Left cardiac atrium (tissue), 4 donors: ENCODE measurements at places on chromosomes 1 and 21. TPM values are rescaled to one million over a fixed set of nuclear protein-coding genes. Genes with fewer than 3 reads are reported as not detected.

DNA sequence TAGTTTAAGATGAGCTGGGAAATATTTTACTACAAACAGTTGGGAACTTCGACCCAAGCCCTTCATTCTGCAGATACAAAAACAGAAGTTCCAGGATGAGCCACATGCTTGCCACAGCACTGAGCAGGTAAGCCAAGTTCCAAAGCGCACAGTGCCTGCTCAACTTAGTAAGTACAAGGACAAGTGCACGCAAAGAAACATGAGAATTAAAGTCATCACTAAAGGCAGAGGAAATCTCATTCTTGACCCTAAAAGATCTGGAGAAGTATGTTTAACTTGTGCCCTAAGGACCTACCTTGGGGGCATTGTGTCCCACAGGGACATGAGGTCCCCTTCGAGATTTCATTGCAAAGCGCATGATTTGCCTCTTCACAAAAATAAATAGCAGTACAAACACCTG lies 1.2 kb upstream of the UBAP2L start:
- DNase-seq = no peak

GRCh38 chr1:1630191-1630964 lies 1.6 kb upstream of the MMP23B start:
- DNase-seq = peak; percentile 83

- no peak for DNase-seq
Measured at GRCh38 chr1:32767641-32768040, 49.5 kb downstream of the YARS1 start.

- DNase-seq = no peak
Measured at GRCh38 chr1:22676916-22677583, 24.0 kb downstream of the C1QB start.

GRCh38 chr1:33346927-33347649 lies 26.2 kb upstream of the A3GALT2 start:
- peak; percentile 81 for DNase-seq

GJB5 gene
- total RNA-seq = not detected

GRCh38 chr1:217524787-217525520 lies 105.9 kb downstream of the GPATCH2 start:
- no peak for DNase-seq

DNA sequence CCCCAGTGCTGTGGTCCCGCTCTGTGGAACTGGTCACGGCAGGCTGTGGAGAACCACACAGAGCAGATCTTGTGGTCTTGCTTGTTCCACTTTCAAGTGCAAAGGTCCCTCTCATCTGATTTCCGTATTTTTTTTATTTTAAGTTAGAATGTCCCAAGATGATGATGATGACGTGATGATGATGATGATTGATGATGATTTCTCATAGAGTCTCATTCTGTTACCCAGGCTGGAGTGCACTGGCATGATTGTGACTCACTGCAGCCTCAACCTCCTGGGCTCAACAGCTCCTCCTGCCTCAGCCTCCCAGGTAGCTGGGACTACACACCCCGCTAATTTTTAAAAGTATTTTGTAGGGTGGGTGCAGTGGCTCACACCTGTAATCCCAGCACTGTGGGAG lies 12.2 kb downstream of the EVA1C start:
- DNase-seq = no peak

- no peak for DNase-seq
Measured at GRCh38 chr1:209154912-209155311, 428.6 kb upstream of the CAMK1G start.

GRCh38 chr1:55542901-55543504 lies 327.8 kb upstream of the USP24 start:
- no peak for DNase-seq

DNA sequence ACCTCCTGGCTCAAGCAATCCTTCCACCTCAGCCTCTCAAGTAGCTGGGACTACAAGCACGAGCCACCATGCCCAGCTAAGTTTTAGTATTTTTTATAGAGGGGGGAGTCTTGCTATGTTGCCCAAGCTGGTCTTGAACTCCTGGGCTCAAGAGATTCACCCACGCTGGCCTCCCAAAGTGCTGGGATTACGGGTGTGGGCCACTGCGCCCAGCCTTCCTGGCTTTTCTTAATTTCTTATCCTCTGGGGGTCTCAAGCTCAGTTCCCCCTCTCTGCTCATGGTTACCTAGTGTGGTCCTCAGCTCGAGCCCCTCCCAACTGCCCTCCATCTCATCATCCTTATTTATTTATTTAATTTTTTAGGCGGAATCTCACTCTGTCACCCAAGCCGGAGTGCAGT lies 2.9 kb upstream of the RPL22 start:
- no peak for DNase-seq

DNA sequence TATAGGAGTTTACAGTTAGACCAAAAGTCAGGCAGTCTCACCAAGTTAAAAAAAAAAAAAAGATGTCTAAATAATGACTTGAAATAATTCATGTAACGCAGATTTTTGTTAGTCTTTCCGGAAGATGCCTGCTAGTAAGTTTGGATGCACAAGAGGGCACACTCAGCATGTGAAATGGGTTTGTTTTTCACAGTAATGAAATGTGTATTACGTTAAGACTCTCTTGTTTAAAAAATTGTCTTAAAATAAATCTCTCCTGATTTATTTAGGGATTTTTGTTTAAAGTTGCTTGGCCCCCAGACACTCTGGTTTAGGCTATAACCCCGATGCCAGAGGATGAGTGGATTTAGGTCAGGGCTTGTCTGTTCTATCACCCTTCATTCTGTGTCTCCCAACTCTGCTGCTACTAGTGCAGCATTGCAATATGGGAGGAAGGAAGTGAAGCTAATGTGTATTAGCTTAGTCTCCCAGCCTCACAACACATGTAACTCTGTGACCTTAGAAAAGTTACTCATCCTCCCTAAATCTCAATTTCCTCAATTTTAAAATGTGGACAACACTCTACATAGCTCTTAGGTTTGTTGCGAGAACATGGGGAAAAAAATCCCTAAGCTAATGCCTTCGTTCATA lies 25.7 kb downstream of the CTH start:
- no peak for DNase-seq

GRCh38 chr1:112312315-112312714 lies 83.7 kb upstream of the CTTNBP2NL start:
- no peak for DNase-seq

DNA sequence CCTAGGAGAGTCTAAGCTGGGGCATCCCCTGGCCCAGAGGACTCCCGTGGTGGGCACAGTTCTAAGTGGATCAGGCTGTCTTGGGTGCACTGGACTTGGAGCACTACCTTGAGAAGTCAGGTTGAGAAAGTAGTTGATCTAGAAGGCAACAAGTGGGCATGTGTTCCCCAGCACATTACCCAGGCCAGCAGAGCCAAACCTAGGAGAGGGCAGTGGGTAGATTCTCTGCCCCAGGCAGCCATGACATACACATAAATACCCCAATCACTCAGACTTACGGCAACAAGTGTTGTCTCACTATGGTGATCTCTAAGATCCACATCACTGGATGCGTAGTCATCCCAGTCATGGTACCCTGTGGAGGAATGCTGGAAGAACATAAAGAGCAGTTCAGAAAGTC lies 1.6 kb upstream of the PMF1 start:
- DNase-seq = no peak

RYR2 gene
- total RNA-seq = 446 TPM

GRCh38 chr1:176444286-176444685 lies 18.7 kb upstream of the PAPPA2 start:
- no peak for DNase-seq

DNA sequence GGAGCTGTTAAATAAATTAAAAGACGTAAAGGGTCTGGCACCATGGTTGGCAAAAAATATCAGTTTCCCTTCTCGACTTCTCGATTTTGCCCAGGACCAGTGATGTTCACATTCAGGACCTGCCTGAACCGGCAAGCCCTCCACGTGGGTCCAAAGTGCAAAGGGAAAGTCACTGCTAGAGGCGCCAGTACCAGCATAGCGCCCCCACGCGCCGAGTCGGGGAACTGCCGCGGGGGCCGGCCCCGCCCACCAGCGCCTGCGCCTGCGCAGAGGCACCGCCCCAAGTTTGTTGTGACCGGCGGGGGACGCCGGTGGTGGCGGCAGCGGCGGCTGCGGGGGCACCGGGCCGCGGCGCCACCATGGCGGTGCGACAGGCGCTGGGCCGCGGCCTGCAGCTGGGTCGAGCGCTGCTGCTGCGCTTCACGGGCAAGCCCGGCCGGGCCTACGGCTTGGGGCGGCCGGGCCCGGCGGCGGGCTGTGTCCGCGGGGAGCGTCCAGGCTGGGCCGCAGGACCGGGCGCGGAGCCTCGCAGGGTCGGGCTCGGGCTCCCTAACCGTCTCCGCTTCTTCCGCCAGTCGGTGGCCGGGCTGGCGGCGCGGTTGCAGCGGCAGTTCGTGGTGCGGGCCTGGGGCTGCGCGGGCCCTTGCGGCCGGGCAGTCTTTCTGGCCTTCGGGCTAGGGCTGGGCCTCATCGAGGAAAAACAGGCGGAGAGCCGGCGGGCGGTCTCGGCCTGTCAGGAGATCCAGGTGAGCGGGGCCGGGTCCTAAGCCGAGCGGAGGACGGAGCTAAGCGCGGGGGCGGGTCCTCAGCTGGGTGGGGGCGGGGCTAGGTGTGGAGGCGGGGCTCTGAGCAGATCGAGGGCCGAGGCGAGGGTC lies at the start of gene PINK1:
PINK1 (plus strand) TSS at position 269 of the 875 bp plus-strand sequence; CDS start at position 360, 91 bp downstream.
- peak; percentile 83 for DNase-seq

DNA sequence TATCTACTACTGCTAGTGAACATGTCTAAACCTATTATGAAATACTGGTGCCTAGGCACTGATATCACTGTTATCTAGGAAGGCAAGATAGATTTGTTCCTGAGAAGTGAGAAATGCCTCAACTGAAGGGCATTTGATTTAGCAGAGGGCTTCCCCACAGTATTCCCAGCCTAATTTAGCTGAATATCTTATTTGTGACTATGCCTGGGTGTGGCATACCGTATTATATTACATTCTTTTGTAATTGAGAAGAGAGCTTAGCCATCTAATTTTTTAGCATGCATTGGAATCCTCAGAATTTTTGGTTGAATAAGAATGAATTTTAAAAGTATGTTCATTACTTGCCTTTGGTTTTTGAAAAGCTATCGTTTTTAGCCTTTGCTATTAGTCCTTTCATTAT lies 99.1 kb downstream of the ZP4 start:
- DNase-seq = no peak

PRAMEF2 gene
- not detected for total RNA-seq

TMEM125 gene
- 0.65 TPM for total RNA-seq

DNA sequence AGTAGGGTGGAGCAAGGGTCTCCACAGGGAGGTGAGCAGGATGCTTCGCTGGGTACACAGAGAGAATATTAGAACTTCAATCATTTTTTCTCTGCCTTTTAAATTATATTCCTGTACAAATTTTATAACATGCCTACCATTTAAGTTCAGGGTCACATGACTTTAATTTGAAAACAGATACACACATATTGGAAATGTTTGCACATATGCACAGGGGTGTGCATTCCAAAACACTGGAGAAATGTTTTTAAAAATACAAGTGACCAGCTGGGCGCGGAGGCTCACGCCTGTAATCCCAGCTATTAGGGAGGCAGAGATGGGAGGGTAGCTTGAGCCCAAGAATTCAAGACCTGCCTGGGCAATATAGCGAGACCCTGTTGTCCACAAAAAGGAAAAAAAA lies 39.7 kb downstream of the NIPAL3 start:
- no peak for DNase-seq

OR2L13 gene
- total RNA-seq = not detected

DNA sequence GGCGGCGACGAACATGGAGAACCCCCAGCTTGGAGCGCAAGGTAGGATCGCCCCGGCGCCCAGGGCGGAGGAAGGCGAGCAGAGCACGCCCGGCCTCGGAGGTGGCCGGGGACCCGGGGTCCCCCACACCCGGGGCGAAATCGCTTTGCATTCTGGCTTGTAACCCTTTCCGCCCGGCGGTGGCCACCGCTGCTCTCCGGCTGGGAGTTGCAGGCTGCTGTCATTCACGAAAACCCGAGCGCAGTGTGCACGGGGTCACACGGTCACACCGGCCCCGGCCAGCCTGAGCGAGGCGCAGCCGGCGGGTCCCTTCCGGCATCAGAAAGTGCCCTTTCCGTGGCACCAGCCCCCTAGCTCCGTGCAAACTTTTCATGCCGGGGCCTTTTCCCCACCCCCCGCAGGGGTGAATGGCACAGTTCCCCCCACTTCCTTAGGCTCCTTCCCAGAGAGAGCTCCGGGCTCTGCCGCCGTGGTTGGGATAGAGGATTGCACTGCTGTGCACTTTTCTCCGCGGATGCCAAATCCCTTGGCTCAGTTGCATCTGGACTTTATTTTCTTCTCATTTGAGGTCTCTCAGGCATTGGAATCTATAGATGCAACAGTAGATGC lies 802 bp downstream of the KAZN start:
- no peak for DNase-seq

DNA sequence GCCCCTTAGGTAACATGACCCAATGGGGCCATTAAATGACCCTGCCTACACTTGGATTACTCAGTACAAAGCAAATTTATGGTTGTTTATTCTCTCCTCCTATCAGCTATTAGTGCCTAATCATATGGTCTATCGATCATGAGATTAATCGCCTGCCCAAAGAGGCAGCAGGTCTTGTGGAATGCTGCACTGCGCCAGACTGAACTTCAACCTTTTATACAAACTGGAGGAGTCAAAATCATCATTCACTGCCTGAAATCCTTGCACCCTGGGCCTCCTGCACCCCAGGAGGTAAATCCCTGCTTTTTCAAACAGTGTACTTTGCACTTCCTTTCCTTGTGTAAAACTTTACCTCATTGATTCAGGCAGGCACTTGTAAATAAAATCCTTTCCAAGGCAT lies 69.7 kb downstream of the NFIA start:
- DNase-seq = no peak

ARHGEF16 gene
- 2.3 TPM for total RNA-seq

GRCh38 chr1:166069390-166069789 lies 97.4 kb downstream of the FAM78B start:
- no peak for DNase-seq

DNA sequence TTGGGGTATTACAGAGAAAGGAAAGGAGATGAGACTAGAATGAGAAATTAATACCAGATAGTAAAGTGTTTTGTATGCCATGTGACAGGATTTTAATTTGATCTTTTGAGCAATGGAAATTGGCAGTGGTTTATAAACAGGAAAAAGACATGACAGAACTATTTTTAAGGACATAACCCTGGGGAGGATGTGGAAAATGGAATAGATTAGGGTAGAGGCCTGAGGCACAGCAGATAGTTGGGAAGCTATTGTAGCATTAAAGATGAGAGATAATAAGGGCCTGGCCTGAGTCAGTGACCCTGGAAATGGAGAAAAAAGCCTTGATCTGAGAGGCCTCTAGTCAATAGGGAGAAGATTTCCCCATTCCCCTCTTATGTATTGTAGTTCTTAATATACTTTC lies 22.1 kb upstream of the KCNA3 start:
- no peak for DNase-seq

IFNLR1 gene
- 4.0 TPM for total RNA-seq

RAP1GAP gene
- 10.5 TPM for total RNA-seq

DNA sequence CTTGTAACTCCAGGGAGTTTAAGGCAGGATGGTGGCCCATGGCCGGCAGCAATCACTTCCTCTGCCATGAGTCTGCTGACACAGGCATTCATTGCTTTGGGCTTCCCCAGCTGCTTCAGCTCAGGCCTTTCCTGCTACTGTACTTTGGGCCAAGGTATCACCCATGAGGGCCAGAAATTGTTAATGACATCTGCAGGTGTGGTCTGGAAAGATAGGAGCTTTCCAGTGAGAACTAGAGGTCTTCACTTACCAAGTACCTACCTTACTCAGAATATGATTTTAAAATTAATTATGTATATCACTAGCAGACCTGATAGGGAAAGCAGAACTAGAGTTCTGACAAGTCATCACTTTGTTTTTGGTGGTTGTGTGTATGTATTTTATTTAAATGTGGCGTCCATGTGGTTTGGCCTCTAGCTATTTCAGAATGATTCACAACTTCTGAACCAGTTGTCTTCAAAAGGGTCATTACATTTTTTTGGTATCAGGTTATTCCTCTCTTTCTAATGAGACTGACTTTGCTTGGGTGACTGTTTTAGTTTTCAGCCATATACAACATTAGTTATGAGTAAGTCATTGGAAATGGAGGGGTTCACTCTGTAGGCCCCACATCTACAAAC lies 2.7 kb downstream of the RGL1 start:
- peak; percentile 40 for DNase-seq
